Activated CD8-positive, alpha-beta memory T cell treated with anti-CD3 and anti-CD28 coated beads for 1 hour (primary cell): ENCODE measurements at places on chromosomes 5 and 9.

DNA sequence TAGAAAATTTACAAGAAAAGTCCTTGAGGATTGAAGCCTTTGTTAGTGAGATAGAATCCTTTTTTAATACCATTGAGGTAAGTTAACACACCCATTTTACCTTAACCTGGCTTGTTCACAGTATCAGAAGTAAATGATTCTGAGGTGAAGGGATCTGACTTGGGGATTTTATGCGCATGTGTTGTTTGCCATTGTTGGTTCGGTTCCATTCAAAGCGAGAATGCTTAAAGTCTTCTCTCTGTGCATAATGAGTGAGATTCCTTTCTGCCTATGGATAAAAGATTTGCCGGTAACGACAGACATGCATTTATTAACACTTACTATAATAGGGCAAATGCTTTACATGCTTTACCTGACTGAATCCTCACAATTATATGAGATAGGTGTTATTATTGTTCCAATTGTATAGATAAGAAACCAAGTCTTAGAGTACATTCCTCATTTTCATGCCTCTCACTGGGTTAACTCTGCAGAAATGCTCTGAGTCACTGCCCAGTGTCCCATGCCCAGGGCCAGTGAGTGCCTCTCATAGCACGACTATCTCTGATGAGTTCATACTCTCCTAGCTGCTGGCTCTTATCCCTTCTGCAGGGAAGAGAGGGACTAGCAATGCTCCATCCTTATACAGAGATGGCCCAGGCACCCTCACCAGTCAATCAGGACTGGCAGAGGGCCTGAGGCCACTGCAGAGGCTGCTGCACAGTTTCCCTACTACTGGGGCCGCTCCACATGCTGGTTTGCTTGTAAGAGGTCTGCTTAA, 54.4 kb downstream of the CMYA5 start:
- DNase-seq, result no peak

- DNase-seq, result no peak
These were observed 141.6 kb upstream of the RPS23 start for GRCh38 chr5:82419559-82420332.

DNA sequence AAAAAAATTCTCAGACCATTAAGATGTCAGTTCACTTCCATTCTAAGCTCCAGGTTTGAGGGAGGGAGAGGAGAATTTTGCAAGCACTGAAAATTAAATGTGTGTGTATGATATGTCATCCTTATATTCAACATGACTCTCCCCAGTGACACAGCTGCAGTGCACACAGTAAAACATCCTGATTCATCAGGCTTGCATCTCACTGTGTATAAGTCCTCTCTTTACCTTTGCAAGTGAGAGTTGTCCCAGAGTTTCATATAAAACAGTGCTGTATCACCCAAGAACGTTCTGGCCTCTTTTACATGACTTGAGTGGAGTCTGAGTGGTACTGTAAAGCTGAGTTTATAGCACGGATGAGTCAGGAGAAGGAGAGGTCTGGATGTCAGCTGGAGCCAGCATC, 50.0 kb downstream of the DMRT2 start:
- DNase-seq, result no peak

- no peak for DNase-seq
These were observed 71.8 kb upstream of the TAF11L2 start for GRCh38 chr5:17426104-17426749.

- DNase-seq, result no peak
These were observed 3.5 kb downstream of the GZMK start for GRCh38 chr5:55027595-55027994.

DNA sequence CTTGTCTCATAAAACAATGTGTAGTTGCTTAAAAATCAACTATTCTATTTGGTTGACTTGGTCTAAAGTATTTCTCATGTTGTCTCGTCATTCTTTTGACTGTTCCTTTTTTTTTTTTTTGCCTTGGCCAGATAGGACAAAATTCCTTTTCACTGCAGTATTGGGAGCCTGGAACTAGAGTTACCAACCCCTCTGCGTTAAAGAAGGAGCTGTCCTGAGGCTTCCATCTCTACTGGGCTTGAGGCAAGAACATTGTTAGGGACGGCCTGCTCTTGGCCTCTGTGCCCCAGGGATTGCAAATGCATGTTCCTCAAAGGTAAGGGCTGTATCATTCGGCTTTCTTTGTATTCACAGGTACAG, 1.4 kb upstream of the NPR2 start:
- no peak for DNase-seq

- DNase-seq, result no peak
These were observed 11.4 kb downstream of the CTNND2 start for GRCh38 chr5:11892832-11893231.

- no peak for DNase-seq
These were observed 31.7 kb upstream of the TRIM14 start for GRCh38 chr9:98150721-98151120.

DNA sequence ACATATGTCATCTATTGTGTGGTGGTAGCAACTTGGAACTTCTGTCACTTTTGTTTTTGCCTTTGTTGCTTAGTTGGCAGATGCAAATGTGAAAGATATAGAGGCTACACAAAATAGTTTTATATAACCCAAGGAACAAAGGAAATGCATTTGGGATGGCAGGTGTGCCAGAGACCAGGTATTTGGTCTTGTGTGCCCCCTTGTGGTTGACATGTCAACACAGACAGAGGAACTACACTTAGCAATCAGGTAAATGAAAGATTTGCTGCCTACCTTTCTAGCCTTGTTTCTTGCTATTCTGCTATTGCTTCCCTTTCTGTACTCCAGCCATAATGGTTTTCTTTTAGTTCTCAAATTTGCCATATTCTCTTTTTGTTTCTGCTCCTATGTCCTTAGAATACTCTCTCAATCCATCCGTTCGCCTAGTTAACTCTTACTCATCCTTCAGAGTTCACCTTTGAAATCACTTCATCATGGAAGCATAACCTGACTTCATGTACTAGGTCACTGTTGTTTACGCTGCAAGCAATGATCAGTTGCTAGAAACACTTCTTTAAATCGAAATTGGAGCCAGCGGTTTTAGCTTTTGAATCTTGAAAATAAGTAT, 119.5 kb downstream of the TRPM3 start:
- no peak for DNase-seq
